NCI-H2081 treated with DMSO at 0.1 percent for 48 hours (cell line): ENCODE measurements at places on chromosomes 2 and 18.

DNA sequence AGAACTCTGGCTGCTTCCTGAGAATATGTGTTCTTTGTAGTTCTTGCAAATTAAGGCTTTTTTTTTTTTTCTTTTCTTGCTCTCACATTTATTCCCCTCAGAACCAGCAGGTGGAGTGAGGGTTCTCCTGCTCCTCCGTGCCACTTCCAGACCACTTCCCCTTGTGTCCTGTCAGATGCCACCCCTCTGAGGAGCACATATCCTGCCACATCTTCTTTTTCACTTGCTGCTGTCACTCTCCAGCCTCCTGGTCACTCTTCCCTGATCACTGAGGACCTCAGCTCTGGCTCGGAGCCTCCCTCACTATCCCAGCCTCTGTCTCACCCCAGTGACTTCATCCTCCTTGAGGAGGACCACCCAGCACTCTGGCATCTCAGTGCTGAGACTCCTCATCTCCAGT is 100.5 kb downstream of the TACR1 start:
- no peak for DNase-seq

GRCh38 chr18:40957533-40958070 is 997.4 kb upstream of the PIK3C3 start:
- no peak for DNase-seq

DNA sequence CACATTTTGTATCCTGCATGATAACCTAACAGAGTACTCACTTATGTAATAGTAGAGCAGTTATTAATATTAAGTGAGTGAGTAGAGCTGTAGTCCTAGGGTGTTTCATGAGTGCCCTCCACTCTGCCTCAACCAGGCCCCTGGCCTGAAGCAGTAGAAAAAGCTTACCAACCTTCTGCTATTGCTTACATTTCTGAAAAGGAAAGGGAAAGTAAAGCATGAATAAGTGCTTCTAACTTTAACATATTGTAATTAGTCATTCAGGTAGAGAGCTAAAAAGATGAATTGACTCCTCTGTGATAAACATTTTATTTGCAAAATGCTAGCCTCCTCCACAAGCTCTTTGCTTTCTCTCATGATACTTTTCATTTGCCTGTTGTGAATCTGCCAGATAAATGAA is 94.7 kb upstream of the RPE start:
- no peak for DNase-seq

DNA sequence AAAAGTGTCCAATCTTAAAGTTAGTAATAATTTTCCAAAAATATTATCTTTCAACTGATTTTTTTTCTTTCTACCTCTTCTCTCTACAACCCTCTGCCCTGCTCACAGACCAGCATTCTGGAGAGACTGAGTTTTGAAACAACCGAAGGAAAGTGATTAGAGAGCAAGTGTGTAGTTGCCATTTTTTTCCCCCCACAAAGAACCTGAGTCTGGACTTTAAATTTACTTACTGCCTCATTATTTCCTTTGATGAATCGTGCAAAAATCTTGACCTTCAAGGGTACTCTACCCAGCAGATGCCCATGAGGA is 63.4 kb upstream of the NEUROD1 start:
- no peak for DNase-seq

DNA sequence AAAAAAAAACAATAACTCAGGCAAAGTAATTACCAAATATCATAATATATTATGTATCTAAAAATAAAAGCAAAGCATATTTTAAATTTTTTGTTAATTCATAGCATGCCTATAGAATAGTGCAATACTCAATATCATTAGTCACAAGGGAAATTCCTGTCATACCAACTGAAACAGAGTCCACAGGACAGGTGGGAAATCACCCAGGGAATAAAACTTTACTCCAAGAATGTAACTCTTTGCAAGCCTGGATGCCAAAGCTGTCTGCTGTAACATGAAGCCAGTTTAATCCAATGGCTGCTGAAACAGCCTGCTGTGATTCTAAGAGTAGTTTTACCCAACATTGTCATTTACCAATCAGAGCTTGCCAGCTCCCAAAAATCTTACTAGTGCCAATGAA is 40.0 kb upstream of the SULT1C3 start:
- DNase-seq, result no peak

DNA sequence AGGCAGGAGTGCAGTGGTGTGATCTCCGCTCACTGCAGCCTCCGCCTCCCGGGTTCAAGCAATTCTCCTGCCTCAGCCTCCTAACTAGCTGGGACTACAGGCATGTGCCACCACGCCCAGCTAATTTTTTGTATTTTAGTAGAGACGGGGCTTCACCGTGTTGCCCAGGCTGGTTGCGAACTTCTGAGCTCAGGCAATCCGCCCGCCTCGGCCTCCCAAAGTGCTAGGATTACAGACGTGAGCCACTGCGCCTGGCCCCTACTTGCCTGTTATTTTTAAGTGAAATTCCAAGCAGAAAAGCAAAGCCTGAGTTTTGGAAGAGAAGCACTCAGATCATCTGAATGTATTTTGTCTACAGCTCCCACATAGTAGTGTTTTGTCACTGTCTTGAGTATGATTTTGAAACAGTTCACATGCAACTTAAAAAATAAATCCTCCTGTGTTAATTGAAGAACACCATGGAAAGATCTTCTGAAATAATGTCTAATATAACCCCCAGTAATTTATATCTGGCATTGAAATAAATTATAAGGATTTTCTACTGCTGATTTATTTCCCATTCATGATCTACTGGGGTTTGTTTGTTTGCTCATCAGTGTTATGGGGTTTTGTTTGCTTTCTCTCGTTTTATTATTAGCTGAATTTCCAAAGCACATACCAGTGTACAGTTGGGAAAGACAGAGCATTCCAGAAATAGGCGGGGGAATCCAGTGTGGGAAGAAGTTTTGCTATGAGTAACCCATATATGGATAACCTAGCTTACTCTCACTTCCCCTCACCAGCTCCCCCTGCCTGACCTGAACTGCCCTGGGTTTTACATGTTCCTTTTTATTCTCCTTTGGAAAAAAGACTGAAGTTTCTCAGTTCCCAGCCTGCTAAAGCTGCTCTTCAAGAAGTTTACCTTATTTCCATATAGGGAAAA is 80.1 kb upstream of the MAP3K20 start:
- DNase-seq, result no peak

GRCh38 chr2:30149976-30150375 is 3.2 kb downstream of the YPEL5 start:
- no peak for DNase-seq

DNA sequence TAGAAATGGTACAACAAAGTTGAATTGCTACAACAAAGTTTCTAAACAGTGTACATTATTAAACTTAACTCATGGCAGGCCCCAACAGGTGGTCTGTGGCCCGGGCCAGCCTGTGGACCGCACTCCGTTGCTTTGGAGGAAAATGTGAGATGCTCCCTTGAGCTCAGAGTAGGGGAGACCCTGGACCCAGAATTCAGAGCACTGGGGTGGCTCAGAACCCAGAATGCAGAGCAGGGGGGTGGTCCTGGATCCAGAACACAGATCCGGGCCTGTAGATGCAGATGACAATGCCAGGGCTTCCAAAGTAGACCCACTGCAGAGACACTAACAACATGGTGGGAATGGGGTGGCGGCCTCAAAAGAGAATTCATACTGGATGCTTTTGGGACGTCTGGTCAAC is 311.0 kb downstream of the NDUFA10 start:
- no peak for DNase-seq

- no peak for DNase-seq
These were observed 71.0 kb upstream of the BOD1L2 start for GRCh38 chr18:57075716-57076400.

DNA sequence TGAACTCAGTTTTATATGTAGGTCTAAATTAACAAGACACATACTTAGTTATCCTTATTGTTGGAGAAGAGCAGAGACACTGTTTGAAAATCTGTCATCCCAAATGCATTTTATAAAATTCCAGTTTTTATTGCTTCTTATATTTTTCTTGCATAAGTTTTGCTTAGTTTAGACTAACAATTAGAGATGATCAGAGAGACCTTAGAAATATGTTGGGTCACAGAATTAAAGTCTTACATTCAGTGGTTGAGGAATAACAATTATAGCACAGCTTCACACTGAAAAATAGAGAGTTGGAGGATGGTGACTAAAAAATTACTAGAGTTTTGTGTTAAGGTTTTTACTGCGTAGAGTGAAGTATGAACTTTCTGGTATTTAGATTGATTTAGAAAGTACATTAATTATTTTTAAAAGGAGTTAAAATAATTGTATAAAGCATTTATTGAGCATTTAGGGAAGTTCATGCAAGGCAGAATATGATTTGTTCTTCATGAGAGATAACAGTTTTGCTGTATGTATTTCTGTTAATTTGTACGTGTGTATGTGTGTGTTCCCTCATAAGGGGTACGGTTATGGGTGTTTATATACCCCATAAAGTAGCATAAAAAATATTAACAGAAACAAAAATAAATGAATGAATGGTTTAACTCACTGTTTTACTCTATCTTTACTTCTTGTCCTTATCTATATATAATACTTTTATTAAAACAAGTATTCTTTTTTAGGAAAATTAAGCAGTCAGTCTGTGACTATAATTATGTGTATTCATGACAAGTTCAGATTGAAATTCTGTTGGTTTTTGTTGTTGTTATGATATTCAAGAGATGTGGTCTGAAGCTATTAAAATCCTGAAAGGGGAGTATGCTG is 31.2 kb downstream of the DDX1 start:
- DNase-seq, result no peak

DNA sequence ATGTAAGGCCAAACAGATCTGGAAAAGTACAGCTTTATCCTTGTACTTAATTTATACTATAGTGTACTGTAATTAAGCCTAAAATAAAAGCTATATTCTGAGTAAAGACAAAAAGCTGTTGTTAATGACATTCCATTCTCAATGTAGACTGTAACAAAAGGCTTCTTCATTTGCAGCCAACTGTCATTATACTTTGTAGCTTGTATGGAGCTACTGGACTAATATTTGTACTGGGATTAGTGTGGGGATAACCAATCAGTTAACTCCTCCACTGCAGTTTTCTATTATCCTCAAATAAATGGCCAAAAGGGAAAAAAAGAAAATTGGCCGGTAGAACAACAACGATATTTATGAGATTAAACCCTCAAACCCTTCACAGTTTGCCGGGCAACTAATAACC is 66.5 kb downstream of the STK39 start:
- DNase-seq, result peak; percentile 61
